ENCODE measurements at places on chromosomes 2 and 18. TPM values are rescaled to one million over a fixed set of nuclear protein-coding genes. Genes with fewer than 3 reads are reported as not detected.

SPEG gene
- 1.8 TPM for total RNA-seq

- no peak for DNase-seq
These were observed 18.7 kb upstream of the ACKR3 start for GRCh38 chr2:236550701-236551465.

- DNase-seq = no peak
These were observed 77.2 kb downstream of the ACKR3 start for GRCh38 chr2:236646871-236647270.

- DNase-seq = no peak
These were observed 360.5 kb upstream of the RGPD4 start for GRCh38 chr2:107466241-107466640.

ABCB11 gene
- total RNA-seq = 0.26 TPM

- DNase-seq = peak; percentile 59
These were observed 33.3 kb downstream of the C2orf76 start for GRCh38 chr2:119333360-119333759.

GRCh38 chr2:31327505-31327904 is 87.0 kb downstream of the XDH start:
- no peak for DNase-seq
